ENCODE measurements at places on chromosomes 7 and 10. TPM values are rescaled to one million over a fixed set of nuclear protein-coding genes. Genes with fewer than 3 reads are reported as not detected.

The GRM3 gene
- total RNA-seq, result not detected

The LRGUK gene
- 0.89 TPM for total RNA-seq

The CEP55 gene
- total RNA-seq, result 3.3 TPM

The SERPINE1 gene
- 22.9 TPM for total RNA-seq

The LANCL2 gene
- 21.7 TPM for total RNA-seq

The LIPK gene
- total RNA-seq, result 20.7 TPM

DNA sequence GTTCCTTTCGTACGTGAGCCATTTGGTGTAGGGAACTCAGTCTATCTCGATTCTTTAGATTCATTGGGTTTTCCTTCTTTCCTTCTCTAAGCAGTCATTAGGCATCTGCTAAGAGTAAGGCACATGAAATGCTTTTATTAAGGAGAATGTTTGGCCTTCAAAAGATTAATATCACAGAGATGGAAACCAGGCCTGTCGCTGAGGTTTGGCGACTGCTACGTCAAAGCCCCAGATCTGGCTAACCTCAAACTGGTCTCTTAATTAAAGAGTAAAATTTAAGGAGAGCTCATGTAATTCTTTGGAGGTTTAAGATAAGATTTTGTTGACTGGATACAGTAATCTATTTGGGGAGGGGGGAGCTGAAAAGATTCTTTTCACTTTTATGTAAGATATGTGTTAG is 189.8 kb downstream of the JCAD start:
- no peak for DNase-seq

- DNase-seq, result no peak
Observed at GRCh38 chr7:6482743-6483119, 35.0 kb upstream of the DAGLB start.

DNA sequence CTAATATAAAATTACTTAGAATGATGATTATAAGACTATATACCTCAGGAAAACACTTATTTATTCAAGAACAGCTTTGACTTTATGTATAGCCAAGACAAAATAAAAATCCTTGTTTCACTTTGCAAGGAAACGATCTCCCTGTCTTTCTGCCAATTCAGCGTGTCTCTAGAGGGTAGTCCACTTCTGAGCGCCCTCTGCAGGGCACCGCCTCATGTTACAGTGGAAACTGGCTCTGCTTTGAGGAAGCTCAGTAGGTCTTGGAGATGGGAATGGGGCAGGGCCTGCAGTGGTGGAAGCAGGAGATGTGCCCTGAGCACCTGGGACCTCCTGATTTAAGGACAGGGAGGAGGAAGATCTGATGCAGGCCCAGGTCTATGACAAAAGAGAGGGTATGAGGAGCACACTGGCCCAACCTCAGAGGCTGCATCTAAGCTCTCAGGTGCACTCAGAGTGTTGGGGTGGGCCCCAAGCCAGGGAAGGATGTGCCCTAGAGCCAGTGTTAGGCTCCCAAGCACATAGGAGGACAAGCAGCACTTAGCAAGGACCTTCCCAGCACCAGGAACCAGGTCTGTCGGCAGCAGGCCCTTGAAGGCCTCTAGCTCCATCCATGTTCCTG is 481.0 kb downstream of the TNS3 start:
- DNase-seq, result no peak

DNA sequence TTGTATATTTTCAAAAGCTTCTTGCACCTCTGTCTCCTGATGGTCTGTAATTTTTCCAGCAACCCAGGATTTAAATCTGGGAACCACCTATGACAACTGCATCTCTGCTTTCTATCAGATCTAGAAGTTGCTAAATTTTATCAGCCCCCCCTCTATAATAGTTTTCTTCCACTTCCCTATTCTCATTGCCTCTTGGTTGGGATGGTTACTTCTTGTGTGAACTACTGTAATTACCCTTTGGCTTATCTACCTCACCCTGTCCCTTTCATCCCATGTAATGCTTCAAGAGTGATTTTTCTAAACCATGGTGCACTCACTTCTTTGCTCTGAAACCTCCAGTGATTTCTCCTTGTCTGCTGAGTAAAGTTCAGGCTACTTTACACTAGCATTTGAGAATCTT is 92.3 kb downstream of the BMPR1A start:
- DNase-seq, result no peak

GRCh38 chr7:41039386-41039953 is 663.4 kb downstream of the INHBA start:
- DNase-seq, result no peak

DNA sequence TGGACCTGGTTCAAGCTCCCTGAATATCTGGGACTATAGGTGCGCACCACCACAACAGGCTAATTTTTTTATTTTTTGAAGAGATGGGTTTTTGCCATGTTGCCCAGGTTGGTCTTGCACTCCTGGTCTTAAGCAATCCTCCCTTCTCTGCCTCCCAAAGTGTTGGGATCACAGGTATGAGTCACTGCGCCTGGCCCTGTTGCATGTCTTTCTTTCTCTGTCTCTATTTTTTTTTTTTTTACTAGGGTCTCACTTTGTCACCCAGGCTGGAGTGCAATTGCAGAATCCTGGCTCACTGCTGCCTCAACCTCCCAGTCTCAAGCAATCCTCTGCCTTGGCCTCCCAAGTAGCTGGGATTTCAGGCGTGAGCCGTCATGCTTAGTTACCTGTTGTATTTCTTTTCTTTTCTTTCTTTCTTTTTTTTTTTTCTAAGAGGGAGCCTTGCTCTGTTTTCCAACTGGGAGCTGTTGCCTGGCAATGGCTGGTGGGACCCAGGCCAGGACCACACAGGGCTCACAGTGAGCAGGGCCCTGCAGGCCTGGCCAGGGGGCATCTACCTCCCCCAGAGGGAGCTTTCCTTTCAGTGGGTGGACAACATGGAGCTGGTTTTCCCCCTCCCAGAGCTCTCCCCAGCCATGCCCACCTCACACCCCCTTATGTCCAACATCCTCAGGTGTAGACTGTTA is 6.0 kb downstream of the MYL7 start:
- DNase-seq, result no peak

DNA sequence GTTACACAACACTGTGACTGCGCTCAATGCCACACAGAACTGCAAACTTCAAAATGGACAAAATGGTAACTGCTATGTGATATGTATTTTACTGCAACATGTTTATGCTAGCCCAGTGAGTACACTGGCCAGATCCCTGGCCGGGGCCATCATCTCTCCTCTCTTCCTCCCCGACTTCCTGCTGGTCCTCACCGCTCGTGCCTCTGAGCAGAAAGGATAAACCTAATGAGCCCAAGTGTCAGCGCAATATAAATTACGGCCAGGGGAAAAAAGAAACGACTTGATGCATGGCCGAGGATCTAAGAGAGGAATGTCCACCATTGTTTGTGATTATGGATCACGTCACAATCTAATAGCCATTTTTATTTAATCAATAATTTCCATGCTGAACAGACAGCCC is 225.2 kb downstream of the GLI3 start:
- DNase-seq, result no peak

DNA sequence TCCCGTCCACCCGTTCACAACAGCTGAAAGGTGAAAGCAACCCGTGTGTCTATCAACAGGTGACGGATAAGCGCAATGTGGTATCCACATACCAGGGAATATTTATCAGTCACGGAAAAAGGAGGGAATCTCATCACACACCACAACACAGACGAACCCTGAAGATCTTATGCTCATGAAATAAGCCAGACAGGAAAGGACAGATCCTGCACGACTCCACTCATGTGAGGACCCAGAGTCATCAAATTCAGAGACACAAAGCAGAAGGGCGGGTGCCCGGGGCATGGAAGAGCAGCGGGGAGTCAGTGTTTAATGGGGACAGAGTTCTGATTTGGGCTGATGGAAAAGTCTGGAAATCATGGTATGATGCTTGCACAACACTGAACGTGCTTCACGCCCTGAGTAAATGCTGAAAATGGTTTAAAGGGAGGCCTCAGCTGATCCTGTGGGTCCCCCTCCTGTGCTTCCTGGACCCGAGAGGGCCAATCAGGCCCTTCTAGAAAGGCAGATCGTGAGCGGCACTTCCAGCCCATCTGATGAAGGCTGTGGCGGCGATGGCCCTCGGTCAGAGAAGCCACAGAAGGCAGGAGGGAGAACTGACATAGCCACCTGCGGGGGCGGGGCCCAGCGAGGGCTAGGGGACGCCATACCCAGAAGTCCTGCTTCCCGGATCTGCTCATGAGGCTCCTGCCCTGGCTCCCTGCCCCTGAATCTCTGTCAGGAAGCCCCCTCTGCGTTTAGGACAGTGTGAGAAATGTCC is 19.1 kb downstream of the WDR86 start:
- no peak for DNase-seq

DNA sequence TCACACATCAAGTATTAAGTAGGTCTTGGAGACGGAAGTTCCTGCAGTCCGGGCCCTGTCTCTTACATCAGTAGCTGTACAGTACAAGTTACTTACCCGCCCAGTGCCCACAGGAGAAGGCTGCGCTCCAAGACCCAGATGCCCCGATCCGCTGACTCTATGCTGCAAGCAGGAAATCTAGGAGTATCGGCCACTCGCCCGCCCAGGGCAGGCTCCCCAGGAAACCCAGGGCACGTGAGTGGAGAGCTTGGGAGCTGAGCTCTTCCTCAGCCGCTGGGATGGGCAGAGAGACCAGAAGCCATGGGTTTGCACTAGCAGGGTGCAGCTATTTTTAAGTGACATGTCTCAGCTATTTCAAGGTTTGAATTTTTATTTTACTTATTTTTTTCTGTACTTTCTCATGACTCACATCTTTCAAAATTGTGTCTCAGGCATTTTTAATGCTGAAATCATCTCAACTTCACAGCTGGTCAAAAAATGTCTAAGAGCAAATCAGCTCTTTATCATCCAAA is 1.9 kb upstream of the GPER1 start:
- DNase-seq, result no peak

- peak; percentile 60 for DNase-seq
Observed at GRCh38 chr10:132551093-132551807, 13.7 kb downstream of the INPP5A start.

DNA sequence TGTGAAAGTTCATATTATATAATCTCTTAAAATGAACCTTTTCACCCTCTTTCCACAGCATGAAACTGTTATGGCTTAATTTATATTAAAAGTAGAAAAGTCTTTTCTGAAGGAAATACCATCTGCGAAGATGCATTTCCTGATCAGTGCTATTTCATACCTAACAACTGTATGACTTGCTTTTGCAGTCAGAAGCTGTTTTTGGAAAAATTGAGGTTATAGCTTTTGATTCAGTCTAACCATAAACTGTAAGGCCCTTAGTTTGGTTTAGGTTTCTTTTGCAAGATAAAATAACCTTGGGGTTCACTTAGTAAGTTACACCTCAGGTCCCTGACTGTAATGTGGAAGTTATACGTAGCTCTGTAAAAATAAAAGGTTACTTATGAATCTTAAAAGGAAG is 22.7 kb upstream of the PARP12 start:
- DNase-seq, result no peak

GRCh38 chr10:98959379-98959778 is 276.3 kb downstream of the HPSE2 start:
- no peak for DNase-seq

DNA sequence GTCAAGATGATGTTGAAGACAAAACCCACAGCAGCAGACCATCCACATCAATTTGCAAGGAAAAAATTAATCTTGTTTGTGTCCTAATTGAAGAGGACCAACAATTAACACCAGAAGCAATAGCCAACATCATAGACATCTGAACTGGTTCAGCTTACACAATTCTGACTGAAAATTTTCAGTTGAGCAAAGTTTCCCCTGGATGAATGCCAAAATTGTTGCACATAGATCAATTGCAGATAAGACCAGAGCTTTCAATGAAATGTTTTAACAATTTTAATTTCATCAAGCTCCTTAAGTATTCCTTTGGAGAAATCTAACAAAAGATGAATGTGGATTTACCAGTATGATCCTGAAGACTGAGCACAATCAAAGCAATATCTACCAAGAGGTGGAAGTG is 168.6 kb downstream of the CTNNA3 start:
- no peak for DNase-seq

GRCh38 chr7:141158561-141158960 is 84.7 kb downstream of the TMEM178B start:
- no peak for DNase-seq

DNA sequence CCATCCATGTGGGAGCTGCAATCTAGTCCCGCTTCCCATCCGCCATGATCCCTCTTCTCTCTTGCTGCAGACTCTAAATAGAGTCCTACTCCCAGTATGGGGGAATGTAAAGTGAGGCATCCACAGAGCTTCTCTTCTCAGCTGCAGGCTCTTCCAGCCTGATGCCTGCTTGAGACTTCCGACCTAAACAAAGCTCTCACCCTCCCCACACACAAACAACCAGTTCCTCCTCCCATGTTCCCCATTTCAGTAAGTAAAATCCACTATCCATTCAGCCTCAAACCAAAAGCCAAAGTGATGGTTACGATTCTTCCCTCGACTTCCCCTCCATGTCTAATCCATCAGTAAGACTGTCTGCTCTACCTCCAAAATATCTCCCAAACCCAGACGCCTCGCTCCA is 108.2 kb upstream of the NFE2L3 start:
- no peak for DNase-seq

- no peak for DNase-seq
Observed at GRCh38 chr7:139715194-139715815, 62.5 kb downstream of the HIPK2 start.

DNA sequence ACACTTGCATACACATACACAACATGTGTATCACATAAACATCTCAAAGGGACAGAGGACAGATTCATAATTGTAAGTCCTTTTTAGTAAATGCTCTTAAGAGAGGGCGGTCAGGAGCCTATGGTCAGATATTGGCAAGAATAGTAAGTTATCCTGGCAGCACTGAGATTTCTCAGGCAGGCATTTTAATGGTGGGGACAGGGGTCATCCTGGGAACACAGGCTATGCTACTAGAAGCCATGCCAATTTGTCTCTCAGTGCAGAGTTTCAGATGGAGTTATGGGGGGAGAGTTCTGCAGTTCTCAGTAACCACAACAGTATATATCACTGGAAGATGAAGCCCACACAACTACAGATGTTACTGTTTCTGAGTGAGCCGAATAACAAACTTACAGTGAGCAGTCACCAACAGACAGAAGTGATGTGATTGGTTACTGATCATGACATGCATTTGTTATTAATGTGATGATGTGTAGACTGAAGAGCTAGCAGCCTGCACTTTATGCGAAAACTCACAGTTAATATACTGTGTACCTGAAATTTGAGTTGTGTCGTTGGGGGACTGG is 16.4 kb downstream of the ZNF487 start:
- no peak for DNase-seq

- DNase-seq, result no peak
Observed at GRCh38 chr7:110043519-110043918, 1047.4 kb upstream of the LRRN3 start.

DNA sequence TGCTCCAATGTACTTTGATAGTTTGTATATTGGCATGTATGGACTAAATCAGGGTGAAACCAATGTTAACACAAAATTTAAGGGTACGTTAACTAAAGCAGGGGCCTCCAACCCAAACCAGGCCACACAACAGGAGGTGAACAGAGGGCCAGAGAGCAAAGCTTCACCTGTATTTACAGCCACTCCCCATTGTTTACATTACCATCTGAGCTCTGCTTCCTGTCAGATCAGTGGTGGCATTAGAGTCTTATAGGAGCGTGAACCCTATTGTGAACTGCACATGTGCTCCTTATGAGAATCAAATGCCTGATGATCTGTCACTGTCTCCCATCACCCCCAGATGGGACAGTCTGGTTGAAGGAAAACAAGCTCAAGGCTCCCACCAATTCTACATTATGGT is 62.0 kb upstream of the SCIN start:
- DNase-seq, result no peak

GRCh38 chr7:693280-693679 is 33.2 kb upstream of the DNAAF5 start:
- no peak for DNase-seq

- DNase-seq, result no peak
Observed at GRCh38 chr7:5266191-5267028, 16.3 kb upstream of the SLC29A4 start.

Data from suprapubic skin (tissue), 4 donors.